ENCODE measurements at places on chromosomes 2 and 18.

DNA sequence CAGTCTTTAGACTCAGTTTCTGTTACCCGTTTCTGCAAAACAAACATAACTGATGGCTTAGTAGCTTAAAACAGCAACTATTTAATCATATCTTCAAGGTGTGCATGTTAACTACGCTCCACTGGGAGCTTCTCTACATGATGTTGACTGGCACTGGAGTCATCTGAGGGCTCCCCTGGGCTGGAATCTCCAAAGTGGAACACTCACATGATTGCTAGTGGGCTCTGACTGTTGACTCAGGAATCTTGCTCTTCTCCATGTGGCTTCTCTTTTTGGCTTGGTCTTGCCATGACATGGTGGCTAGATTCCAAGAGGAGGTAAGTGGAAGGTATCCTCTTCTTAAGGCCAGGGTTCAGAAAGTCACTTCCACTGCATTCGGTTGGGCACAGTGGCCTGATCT lies 160.8 kb downstream of the PMAIP1 start:
- H3K27ac ChIP-seq, result no peak overlapping the region
- H3K27me3 ChIP-seq, result peaks cover 7% of the 10 kb centered on the region
- DNase-seq, result no peak
- H3K4me3 ChIP-seq, result no peak overlapping the region
- no peaks in the 10 kb centered on the region for H3K36me3 ChIP-seq
- no peaks in the 10 kb centered on the region for H3K4me1 ChIP-seq

DNA sequence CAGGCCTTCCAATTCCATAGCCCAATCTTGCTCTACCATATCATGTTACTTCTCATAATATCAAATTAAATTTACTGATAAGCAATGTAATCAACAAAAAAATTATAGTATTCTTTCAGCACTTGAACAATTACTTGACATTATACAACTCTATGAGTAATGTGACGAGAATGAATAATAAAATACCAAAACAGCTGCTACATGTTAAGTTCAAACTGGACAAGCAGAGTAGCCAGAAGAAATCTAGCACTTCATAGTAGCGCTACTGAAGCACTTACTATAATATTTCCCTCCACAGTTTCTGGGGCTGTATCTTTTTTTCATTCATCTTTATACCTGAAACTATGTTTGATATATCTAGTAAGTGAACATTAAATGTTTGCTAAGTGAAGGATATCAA lies 14.9 kb downstream of the PPP3R1 start:
- peak overlapping the region; percentile 42 for H3K27ac ChIP-seq
- peaks cover 97% of the 10 kb centered on the region for H3K4me1 ChIP-seq
- H3K36me3 ChIP-seq, result no peaks in the 10 kb centered on the region
- no peak for DNase-seq

GRCh38 chr18:55158570-55158969 lies 199.3 kb upstream of the CCDC68 start:
- no peak for DNase-seq
- no peaks in the 10 kb centered on the region for H3K4me1 ChIP-seq
- H3K36me3 ChIP-seq, result no peaks in the 10 kb centered on the region

GRCh38 chr2:168992026-168992425 lies 39.1 kb downstream of the ABCB11 start:
- H3K27ac ChIP-seq, result peak overlapping the region; percentile 61
- peaks cover 7% of the 10 kb centered on the region for H3K4me1 ChIP-seq
- H3K36me3 ChIP-seq, result no peaks in the 10 kb centered on the region

DNA sequence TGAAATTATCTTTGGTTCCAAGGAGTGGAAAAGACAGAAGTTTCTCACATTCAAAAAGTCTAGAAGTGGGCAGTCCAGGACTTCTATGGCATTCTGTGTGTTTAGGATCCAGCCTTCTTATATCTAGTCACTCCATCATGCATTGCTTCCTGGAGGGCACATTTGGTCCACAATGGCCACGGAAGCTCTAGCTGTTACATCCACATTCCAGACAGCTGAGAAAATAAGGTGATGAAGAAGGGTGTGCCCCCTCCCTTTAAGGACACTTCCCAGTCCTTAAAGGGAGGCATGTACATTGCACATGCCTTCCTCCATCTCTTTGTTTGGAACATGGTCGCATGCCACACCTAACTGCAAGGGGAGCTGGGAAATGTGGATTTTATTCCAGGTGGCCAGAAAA lies 59.9 kb upstream of the BZW1 start:
- H3K27me3 ChIP-seq, result no peaks in the 10 kb centered on the region
- DNase-seq, result no peak
- H3K27ac ChIP-seq, result no peak overlapping the region
- peaks cover under 1% of the 10 kb centered on the region for H3K4me1 ChIP-seq
- H3K4me3 ChIP-seq, result no peak overlapping the region

GRCh38 chr2:58030771-58031170 lies 15.8 kb upstream of the VRK2 start:
- H3K27ac ChIP-seq, result no peak overlapping the region
- no peaks in the 10 kb centered on the region for H3K36me3 ChIP-seq
- no peak for DNase-seq
- no peak overlapping the region for H3K4me3 ChIP-seq

- H3K4me1 ChIP-seq, result peaks cover 14% of the 10 kb centered on the region
- no peak overlapping the region for H3K4me3 ChIP-seq
- H3K27me3 ChIP-seq, result no peaks in the 10 kb centered on the region
Observed at GRCh38 chr2:24485197-24485596, 5.9 kb upstream of the NCOA1 start.

GRCh38 chr2:152386266-152386665 lies 51.3 kb downstream of the FMNL2 start:
- no peaks in the 10 kb centered on the region for H3K4me1 ChIP-seq
- H3K36me3 ChIP-seq, result no peaks in the 10 kb centered on the region
- no peaks in the 10 kb centered on the region for H3K27me3 ChIP-seq
- DNase-seq, result no peak
- no peak overlapping the region for H3K27ac ChIP-seq

DNA sequence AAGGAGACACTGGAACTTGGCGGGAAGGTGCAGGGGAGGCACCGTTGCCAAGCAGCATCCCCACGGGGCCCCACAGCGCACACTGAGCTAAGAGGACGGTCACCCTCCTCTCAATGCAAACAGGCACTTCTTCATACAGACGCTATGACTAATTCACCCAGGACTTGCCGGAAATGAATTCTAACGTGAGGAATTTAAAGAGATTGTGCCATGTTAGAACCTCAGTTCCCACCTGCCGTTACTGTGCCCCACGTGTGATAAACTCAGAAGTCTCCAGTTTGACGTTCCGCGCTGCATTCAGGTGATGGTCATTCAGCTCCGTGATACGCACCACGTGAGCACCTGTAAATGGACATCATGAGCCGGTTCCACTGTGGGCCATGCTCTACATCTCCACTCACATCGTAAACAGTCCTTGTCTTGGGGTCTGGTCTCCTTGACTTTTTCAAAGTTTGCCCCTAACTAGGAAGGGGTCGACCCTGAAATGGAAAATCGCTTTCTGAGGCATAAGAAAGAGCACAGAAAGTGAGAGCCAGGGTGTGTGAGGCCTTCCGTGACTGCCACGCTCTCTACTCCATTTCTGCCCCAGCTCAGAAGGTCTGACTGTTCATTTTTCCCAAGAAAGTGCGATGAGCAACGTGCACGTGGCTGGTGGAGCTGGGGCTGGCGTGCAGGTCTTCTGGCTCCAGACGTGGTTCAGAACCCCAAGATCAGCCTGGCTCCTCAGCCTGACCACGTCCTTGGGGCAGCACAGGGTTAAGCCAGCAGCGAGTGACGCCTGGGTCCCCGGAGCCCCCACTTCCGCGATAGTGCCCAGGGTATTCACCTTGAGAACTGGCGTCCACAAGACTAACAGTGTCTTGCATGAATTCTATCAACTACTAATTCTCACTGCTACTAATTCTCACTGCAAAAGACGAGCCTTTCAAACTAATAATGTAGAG lies 35.1 kb downstream of the TMEM18 start:
- H3K4me3 ChIP-seq, result no peak overlapping the region
- H3K27me3 ChIP-seq, result peaks cover 30% of the 10 kb centered on the region
- no peak for DNase-seq

DNA sequence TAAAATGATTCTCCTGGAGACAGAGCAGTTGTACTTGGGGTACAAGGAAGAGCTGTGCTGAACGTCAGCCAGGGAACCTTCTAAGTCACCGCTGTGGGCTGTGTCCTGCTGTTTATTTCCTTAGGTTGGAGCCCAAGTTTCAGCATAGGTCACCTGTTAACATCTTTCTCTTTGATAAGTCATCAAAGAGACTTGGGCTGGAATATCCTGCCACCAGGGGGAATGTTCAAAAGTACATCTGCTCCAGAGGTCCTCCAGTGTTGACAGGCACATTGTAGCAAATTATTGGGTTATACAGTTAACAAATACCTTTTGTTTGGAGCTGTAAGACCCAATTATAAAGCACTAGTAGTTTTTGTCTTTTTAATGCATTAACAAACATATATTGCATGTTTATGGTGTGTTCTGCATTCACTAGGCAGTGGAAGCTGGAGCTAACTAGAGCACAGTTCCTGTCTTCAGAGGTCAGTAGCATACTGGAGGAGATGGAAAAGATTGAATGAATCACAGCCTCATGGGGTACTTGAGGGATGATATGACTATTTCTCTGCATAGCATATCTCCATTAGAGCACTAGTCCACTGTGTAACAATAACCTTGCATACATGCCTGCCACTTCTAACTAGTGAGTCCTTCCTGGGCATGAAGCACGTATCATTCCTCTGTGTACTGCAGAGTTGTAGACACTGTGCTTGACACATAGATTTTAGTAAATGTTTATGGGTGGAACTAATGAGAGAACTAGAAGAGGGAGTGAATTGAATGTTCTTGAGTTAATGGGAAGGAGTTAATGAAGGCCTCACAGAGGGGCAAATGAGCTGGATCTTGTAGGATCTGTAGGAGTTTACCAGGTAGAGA lies 182.1 kb downstream of the AGAP1 start:
- no peak overlapping the region for H3K4me3 ChIP-seq
- no peak for DNase-seq
- H3K4me1 ChIP-seq, result peaks cover 3% of the 10 kb centered on the region
- peaks cover 17% of the 10 kb centered on the region for H3K27me3 ChIP-seq

DNA sequence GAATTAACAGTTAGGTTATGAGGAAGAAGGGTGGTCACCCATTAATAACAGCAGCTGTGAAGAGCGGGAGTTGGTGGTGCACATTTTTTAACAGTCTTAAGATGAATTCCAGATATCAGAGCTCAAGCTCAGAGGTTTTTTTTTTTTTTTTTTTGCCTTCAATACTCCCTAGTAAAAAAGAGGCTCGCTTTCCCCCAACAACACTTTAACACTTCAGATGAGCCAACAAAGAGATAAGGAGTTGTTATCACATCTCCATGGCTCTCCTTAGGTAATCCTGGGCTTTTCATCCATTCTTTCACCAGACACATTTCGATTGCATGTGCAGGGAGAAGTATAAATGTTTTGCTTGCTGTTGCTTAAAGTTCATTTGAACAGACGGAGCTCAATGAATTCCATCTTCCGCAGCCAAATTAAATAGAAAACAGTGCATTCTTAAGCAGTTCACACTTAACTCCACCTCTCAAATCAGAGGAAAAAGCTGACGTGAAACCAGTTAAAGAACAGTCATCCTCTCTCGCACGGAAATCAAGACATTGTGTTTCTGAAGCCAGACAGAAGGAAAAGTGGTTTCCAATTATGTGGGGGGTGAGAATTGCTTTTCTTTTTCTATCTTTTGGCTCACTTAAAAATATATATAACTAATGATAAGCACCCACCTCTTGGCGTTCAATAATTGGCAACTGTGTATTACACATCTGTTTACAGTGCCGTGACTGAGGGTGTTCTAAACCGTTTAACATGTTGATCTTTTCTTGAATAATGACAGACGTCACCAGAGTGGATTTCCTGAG lies 118.2 kb downstream of the ZNF521 start:
- H3K36me3 ChIP-seq, result no peaks in the 10 kb centered on the region
- no peak overlapping the region for H3K4me3 ChIP-seq
- no peak for DNase-seq
- H3K4me1 ChIP-seq, result peaks cover 40% of the 10 kb centered on the region
- H3K27me3 ChIP-seq, result no peaks in the 10 kb centered on the region

DNA sequence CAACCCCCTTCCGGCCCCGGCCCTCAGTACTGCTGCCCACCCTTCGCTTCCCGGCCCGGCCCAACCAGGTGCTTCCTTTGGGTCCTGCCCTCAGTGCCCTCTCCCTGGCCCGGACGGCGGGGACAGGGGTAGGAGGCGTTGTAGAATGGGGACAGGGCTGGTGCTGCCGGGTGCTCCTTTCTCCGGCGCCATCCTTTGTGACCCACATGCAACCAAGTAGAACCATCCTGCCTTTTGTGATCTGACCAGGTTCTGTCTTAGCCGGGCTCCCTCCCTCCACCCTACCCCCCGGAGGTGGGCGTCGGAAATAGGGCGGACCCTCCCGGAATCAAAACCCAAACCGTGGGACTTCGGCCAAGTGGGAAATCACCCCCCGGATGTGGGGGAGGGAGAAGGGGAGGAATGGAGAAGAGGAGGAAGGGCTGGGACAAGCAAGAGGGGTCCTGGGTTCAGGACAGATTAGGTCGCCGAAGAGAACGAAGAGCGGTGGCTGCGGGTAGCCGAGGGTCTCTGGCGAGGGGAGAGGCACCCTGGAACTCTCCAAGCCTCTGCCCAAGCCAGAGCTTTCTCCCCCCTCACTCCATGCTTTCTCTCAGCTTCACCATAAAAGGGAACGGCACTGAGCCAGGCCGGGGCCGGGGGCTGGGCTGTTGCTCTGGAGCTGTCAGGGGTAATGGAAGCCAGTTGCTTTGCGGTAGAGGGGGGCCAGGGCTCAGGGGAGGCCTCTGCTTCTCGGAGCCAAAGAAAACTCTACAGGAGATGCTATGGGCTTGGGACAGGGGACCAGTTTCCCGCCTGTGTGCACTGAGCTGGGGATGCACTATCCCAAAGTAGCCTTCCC lies 756 bp upstream of the OST4 start:
- H3K27ac ChIP-seq, result peak overlapping the region; percentile 92
- H3K4me3 ChIP-seq, result peak overlapping the region; percentile 70
- H3K4me1 ChIP-seq, result peaks cover 87% of the 10 kb centered on the region
- no peaks in the 10 kb centered on the region for H3K36me3 ChIP-seq
- H3K27me3 ChIP-seq, result no peaks in the 10 kb centered on the region

Measured in esophagus squamous epithelium (tissue), 5 donors.